ENCODE measurements at places on chromosomes 4 and X.

DNA sequence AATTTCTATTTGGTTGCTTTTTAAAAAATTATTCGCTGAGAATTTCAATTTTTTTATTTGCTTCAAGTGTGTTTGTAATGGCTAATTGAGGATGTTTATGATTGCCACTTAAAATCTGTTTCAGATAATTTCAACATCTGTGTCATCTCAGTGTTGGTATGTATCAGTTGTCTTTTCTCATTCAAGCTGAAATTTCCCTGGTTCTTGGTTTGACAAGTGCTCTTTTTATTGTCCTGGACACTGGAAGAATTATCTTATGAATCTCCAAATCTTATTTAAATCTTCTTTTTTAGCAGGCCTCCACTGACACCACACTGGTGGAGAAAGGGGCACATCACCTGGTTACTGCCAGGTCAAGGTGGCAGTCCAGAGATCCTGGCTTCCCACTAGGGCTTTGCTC, 21.5 kb downstream of the CHST7 start:
- no peak for DNase-seq

DNA sequence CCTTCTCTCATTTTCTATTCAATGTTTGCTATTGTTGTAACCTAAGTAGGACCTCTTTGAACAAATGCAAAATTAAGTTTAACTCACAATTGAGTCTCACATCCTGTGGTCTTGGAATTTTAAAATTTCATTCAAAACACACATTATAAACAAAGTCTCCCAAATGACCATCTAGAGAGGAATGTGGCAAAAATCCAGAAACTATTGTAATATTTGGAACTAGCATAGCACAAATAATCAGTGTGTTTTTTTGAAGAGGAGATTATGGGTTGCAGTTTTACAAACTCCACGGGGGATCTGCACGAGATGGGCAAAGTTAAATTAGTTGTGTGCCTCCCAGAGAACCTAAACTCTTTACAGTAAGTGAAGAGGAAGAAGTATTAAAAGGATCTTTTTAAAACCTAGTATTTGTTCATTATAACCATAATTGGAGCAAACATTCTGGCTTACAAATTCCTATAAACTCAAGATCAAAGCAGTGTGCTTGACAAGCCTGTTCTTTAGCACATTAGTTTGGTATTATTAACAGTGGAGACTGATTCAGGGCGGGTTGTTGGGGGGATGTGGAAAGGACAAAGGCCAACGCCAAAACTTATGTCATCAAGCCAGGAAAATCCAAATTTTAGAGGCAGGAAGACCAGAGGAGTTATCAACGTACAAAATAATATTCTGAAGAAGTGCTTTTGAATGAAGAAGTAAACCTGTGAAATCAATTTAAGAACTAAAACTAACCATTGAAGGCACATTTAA, 22.4 kb upstream of the RBPJ start:
- DNase-seq = peak; percentile 65

- no peak for DNase-seq
Measured at GRCh38 chr4:182809417-182810102, 107.6 kb downstream of the DCTD start.

DNA sequence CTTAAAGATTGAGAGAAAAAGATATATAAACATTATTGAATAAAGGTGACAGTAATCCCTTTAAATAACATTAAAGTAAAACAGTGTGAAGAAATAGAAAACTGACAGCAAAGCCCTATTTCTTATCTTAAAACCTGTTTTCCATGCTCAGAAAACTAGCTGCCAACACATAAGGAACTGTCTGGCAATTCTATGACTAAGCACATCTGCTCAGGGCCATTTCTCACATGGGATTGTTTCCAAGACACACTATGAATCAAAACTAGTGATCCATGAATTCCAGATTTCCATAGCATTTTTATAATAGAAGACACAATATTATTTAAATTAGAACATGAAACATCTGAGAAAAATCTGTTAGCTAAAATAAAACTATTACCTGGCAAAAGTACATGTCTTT, 113.4 kb downstream of the SCLT1 start:
- DNase-seq = peak; percentile 93

- no peak for DNase-seq
Measured at GRCh38 chr4:150316332-150317205, 238.3 kb downstream of the DCLK2 start.

DNA sequence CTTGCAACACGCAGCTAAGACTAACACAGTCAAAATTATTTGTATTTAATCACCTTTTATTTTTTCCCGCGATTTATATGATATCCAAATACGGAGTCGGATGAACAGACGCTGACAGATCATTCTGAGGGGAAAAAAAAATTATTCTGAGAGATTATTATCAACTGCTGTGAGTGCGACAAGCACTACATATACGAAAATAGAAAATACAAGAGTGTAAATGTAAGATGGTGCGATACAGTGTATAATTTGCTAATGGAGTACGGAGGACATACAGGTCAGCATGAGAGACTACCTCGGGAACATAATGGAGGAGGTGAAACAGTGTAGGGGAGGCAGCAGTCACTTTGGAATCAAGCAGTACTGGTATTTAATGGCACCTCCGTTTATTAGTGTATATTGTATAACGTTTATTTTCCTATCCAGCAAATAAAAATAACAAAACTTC, 2.8 kb upstream of the LIN54 start:
- no peak for DNase-seq

DNA sequence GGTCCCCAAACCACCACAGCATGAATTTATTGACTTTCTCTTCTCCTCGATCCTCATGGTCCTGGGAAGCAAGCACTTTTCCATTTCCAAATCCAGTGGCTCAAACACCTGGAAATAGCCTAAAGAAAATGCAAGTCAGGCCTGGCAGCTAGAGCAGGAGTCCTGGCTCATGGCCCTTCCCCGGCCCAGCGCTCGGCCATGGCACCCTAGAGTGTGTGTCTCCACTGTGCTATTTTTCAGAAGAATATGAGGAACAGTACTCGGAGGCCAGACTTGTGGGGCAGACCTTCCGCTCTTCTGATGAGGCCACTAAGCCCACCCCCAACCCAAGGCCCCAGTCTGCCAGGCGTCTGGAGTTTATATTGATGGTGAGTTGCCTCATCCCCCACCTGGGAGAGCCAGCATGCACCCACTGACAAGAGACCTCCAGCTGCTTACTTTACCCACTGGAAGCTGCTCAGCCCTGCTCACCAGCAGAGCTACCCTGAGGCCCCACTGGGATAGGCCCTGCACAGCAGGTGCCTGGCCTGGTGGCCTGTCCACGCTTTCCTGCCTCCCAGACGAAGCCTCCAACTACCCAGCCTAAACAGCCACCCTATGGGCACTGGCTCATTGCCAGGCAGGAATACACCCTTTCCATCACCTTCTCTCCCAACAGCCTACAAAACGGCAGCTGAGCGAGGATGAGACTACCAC, 2.3 kb upstream of the RTL5 start:
- no peak for DNase-seq

GRCh38 chr4:119059221-119059620, 76.4 kb upstream of the MYOZ2 start:
- DNase-seq = no peak

GRCh38 chrX:136214551-136214950, 36.6 kb downstream of the MAP7D3 start:
- peak; percentile 83 for DNase-seq

Data from astrocyte (in vitro differentiated cells and primary cell).